ENCODE measurements at places on chromosomes 12 and 14.

DNA sequence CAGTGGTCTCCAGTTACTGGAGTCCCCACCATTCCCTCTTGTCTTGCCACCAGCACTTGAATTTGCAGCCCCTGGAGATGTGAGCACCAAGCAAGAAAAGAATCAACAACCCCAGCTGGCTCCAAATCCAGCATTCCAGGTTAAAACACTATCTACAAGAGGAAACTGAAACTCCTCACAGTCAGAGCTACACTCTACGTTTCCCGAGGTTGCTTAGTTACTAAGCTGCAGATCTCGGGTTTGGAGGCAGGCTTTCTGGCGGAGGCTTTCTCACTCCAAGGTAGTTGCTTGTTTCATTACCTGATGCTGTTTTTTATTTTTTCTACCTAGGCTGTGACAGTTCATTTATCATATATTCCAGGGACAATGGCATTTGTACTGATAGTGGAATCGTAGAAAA, 248.1 kb downstream of the GLT1D1 start:
- no peak for DNase-seq

DNA sequence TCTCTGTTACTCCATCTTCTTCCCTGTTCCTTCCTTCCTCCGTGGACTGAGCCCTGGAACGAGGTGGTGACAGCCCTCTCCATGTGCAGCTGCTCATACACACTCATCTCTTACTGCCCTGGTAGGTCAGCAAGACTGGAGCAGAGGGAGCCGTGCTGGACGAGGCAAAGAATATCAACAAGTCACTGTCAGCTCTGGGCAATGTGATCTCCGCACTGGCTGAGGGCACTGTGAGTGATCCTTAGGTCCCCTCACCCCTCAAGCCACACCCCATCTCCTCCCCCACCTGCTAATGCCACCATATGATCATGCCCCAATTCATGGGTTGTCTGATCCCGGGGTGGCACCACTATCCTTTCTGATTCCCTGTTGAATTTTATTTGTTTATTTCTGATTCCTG, 19.0 kb downstream of the KIF5A start:
- no peak for DNase-seq

GRCh38 chr12:132904718-132905328, 17.4 kb upstream of the CHFR start:
- DNase-seq: peak; percentile 91

DNA sequence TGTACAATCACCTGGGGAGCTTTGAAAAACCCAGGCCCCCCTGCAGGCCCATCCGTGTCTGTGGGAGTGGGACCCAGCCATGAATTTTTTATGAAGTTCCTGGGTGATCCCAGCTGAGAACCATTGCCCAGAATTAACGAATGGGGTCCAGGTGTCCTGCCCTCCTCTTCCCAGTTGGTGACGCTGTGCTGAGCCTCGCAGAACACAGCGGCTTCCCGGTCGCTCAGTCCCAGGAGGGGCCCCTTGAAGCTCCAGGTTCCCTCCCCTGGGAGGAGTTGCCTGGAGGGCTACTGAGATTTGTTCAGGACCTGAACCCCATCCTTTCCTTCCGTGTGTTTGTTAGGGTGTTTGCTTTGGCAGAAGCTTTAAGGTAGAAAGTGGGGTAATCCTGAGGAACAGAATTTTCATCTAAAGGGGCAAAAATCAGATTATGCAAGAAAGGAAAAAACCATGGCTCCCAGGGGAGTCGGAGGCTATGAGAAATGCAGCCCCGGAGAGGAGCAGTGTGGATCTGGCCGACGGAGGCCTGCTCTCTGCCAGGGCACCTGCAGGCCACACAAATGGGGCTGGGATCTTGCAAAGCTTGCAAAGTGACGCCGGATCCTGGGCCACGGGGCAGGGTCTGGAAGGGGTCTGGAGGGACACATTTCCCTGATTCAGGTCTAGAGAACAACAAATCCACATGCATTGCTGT, 164.7 kb upstream of the PRMT8 start:
- DNase-seq: no peak

GRCh38 chr14:70014406-70015095, 135.3 kb downstream of the SMOC1 start:
- no peak for DNase-seq

DNA sequence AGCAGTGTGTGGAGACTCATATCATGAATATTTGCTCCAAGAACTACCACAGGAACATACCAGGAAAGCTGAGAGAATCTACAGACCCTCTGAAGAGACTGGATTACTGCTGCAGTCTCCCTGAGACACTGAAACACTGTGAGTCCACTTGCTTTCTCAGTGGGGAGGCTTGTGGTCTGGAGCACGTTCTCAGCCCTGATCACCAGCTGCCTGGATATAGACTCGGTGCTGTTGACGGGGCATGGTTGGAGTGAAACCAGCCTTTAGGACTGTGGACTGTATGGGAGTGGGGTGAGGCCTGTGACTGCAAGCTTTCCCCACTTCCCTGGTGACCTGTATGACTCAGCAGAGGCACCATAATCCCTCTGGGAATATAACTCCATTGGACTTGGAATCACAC, 525.8 kb upstream of the FBXO33 start:
- DNase-seq: no peak

- no peak for DNase-seq
These were observed 87.1 kb downstream of the ZFP36L1 start for GRCh38 chr14:68705741-68706283.

DNA sequence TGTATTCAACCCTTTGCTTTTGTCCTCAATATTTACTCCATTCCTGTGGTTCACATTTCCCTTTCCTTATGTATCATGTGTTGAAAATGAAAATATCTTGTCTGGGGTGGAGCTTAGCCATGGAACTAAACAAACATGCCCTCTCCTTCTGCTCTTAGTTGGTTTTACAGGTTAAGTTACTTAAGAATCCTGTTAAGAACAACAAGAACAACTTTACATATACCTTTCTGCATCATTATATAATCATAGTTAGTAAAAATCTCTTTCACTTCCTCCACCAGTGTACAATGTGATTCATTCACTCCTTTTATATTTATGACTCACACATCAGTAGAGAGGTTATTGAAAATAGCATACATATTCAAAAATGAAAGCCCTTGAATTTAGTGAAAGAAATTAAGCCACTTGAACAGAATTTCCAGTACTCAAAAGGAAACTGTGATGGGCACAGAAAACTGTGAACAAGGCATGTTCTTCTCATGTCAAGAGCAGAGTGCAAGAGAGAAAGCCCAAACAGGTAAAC, 307.7 kb downstream of the CCDC91 start:
- no peak for DNase-seq

- no peak for DNase-seq
These were observed 116.9 kb upstream of the ATF1 start for GRCh38 chr12:50647031-50647430.

DNA sequence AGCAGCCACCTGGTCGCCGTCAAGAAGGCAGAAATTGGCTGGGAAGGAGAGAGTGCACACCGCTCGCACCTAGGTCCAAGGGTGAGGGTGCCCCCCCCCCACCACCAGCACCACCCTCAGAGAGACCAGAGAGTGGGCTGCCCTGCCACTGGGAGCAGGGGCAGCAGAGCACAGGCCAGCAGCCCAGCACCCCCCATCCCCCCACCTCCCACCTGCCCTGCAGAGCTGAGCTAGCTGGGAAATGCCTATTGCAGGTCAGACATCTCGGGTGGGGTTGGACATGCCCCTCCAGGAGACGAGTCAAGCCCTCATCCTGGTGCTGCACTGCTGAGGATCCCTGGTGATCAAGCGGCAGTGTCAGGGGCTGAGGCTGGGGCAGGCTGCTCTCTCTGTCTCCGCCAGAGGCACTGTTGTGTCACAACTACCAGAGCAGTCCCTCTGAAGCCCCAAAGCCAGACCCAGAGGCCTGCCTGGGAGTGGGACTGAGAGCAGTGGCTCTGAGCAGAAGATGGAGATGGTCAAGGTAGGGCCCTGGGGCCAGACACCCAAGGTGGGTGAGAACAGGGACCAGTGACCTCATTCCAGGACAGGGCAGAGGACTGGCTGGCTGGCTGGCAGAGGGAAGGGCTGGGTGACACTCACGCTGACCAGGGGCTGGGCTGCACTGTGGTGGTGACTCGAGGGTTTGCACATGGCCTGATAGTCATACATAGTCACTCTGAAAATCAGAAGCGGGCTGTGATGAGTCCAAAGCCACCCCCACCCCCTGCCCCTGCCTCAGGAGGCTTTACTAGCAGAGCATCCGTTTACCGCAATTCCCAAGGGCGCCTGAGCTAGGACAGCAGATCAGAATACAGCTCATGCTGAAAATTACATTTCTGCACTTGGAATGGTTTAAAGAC, 19.7 kb upstream of the LRTM2 start:
- DNase-seq: no peak

GRCh38 chr14:22929104-22929960, at the start of gene PRMT5:
Gene PRMT5 (minus strand): TSS chr14:22929376. CDS start chr14:22929361, 15 bp downstream.
- peak; percentile 98 for DNase-seq

Measured in activated CD4-positive, alpha-beta T cell treated with anti-CD3 and anti-CD28 coated beads for 4 hours (primary cell).